ENCODE measurements at places on chromosomes 5 and 9.

GRCh38 chr9:74729136-74729695 is 158.5 kb downstream of the TRPM6 start:
- DNase-seq = no peak

DNA sequence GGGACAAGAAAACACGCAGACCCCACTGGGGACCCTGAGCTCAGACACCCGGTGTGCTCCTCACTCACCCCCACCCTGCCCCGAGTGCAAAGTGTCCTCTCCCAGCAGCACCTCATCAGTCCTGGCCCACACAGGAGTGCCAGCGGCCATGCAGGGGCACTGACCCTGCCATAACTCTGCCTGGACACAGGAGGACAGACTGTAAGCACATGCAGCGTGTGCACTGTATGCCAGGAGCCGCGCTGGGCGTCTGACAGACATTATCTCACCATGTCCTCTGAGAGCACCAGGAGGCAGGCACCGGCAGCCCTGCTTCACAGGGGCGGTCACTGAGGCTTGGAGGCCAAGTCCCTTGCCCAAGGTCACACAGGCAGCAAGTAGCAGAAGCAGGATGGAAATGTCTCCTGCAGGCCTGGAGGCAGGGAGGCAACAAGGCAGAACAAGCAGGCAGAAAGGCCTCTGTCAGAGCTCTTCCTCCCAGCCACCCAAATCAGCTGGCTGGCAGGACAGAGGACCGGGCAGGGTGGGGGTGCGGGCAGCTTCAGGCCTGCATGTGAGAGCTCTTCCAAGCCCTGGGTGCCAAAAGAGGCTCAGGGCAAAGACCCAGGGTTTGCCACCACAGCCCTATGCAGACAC is 8.4 kb downstream of the EEIG1 start:
- no peak for DNase-seq

GRCh38 chr9:23907343-23907742 is 81.3 kb upstream of the ELAVL2 start:
- no peak for DNase-seq

- no peak for DNase-seq
Observed at GRCh38 chr5:29185558-29185957, 2007.9 kb upstream of the CDH6 start.

DNA sequence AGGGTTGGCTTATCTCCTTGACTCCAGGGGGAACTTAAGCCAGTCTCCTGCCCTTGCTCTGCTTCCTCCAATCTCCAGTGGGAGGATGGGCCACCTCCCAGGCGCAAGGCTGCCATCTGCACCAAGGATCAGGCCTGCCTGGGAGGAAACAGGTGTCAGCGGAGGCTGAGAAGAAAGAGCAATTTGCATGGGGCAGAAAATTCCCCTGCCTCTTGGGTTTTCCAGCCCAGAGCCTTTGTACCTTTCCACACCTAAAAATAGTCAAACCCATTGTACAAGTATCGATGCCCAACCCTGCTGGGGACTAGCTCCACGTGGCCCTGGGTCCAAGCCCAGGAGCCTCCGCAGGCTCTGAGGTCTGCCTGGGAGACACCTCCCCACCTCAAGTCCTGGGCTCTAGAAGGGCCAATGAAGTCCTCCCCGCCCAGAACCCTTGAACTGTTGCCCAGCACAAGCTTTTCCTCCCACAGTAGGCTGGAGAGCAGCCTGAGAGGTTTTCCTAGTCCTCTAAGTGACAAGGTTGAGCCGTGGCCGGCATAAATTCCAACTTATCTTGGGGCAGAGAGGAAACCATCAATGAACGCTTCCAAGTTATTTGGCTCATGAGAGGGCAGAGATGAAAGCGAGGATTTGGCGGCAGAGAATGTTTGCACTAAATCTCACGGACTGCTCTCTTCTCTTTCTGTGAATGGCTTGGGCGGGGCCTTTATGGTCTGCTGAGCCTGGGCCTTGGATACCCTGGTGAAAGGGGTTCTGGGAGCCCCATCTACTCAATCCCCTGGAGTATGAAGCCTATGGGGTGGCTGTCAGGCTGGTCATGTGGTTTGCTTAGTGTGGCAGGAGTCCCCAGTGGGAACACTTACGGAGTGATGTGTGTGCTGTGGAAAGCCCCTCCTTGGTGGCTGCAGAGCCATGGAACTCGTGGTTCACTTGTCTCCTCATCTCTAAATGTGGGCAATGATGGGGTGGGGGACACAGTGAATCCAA is 15.6 kb downstream of the JADE2 start:
- no peak for DNase-seq

- DNase-seq = no peak
Observed at GRCh38 chr9:37575511-37575914, 667 bp downstream of the FBXO10 start.

- DNase-seq = no peak
Observed at GRCh38 chr5:75670577-75670976, 46.7 kb downstream of the POC5 start.
